Dermis blood vessel endothelial cell (primary cell): ENCODE measurements at places on chromosomes 4 and X.
A peak's percentile ranks its signal among the peaks of the same experiment; 100 is the strongest.

GRCh38 chr4:158374318-158374717 is 147.4 kb upstream of the RXFP1 start:
- DNase-seq: no peak

GRCh38 chr4:130395871-130396270 is 1299.9 kb downstream of the C4orf33 start:
- DNase-seq: peak; percentile 51

GRCh38 chr4:133600008-133600407 is 450.9 kb downstream of the PCDH10 start:
- DNase-seq: no peak

GRCh38 chr4:152820073-152820472 is 40.3 kb downstream of the ARFIP1 start:
- no peak for DNase-seq

GRCh38 chrX:44274096-44274495 is 69.4 kb downstream of the EFHC2 start:
- DNase-seq: no peak

GRCh38 chr4:54556587-54556986 is 101.2 kb upstream of the KIT start:
- DNase-seq: no peak
